ENCODE measurements at places on chromosomes 4 and X.

- no peaks in the 10 kb centered on the region for H3K27me3 ChIP-seq
- no peak for DNase-seq
- no peaks in the 10 kb centered on the region for H3K4me1 ChIP-seq
- H3K4me3 ChIP-seq = no peak overlapping the region
- no peaks in the 10 kb centered on the region for H3K36me3 ChIP-seq
- H3K27ac ChIP-seq = no peak overlapping the region
Observed at GRCh38 chr4:5096261-5096660, 45.0 kb downstream of the STK32B start.

DNA sequence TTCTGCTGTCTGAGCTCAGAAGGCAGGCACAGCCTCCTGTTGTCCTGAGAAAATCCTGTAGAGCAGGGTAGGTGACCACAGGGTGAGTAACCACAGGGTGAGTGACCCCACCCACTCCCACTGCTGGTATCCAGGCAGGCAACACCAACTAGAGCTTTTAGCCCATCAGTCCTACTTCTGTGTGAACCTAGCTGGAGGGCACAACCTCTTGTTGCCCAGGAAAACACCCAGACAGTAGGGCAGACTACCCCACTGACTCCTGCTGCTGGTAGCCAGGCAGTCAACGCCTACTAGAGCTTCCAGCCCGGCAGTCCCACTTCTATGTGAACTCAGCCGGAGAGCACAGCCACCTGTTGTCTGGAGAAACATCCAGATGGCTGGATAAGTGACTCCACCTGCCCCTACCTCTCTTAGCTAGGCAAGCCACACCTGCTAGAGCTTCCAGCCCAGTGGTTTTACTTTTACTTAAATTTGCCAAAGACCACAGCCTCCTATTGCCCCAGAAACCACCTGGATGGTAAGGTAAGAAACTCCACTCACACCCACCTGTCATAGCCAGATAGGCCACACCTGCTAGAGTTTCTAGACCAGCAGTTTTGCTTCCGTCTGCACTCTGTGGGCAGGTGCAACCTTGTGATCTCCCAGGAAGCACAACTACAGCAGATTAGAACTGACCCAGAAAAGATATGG, 371.6 kb downstream of the INPP4B start:
- H3K36me3 ChIP-seq = no peaks in the 10 kb centered on the region
- H3K27me3 ChIP-seq = no peaks in the 10 kb centered on the region
- no peak overlapping the region for H3K4me3 ChIP-seq
- no peak for DNase-seq

DNA sequence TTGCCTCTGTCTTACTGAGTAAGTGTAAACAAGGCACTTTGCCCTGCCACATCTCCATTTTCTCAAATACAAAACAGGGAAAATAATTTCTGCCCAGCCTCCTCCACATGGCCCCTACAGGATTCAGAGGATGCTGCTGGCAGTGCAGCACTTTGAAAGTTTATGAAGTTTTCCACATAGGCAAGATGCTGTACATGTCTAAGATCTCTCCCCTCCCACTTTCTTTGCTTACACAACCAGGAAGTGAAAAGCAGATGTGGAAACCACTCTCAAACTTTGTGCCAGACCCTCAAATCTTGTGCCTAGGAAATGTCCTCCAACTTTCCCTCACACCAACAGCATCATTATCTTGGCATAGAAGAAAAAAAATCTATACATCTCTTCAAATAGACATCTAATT, 257.0 kb upstream of the LDB2 start:
- H3K4me1 ChIP-seq = no peaks in the 10 kb centered on the region
- H3K4me3 ChIP-seq = no peak overlapping the region
- DNase-seq = no peak
- no peak overlapping the region for H3K27ac ChIP-seq
- H3K36me3 ChIP-seq = no peaks in the 10 kb centered on the region

DNA sequence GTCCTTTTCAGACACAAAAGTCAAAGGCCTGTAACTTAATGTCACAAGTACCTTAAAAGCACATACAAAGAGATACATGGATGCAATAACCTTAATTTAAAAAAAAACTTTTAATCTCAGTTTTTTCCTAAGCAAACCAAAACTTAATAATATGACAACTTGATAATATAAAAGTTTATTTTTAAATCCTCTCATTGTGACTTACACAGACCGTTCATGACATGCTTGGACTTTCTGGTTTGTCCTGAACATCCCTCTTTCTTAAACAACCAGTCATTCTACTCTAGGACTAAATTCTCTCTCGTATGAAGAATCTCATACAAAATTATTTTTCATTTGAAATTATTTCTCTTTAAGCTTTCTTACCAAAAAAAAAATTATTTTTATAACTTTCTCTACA, 43.1 kb upstream of the CYP2U1 start:
- no peak for DNase-seq
- H3K27me3 ChIP-seq = no peaks in the 10 kb centered on the region
- H3K27ac ChIP-seq = no peak overlapping the region
- H3K4me1 ChIP-seq = peaks cover 4% of the 10 kb centered on the region
- no peaks in the 10 kb centered on the region for H3K36me3 ChIP-seq
- H3K4me3 ChIP-seq = no peak overlapping the region

GRCh38 chr4:92421920-92422319, 118.2 kb downstream of the GRID2 start:
- no peaks in the 10 kb centered on the region for H3K4me1 ChIP-seq
- H3K36me3 ChIP-seq = no peaks in the 10 kb centered on the region
- no peak overlapping the region for H3K4me3 ChIP-seq
- H3K27ac ChIP-seq = no peak overlapping the region

- DNase-seq = no peak
- peaks cover 67% of the 10 kb centered on the region for H3K4me1 ChIP-seq
- no peaks in the 10 kb centered on the region for H3K36me3 ChIP-seq
- H3K27ac ChIP-seq = peak overlapping the region; percentile 93
Observed at GRCh38 chrX:40095583-40096394, 2.0 kb downstream of the BCOR start.

GRCh38 chr4:143407888-143408287, 71.2 kb downstream of the GAB1 start:
- no peaks in the 10 kb centered on the region for H3K27me3 ChIP-seq
- H3K36me3 ChIP-seq = no peaks in the 10 kb centered on the region
- DNase-seq = no peak
- H3K4me1 ChIP-seq = peaks cover 85% of the 10 kb centered on the region

DNA sequence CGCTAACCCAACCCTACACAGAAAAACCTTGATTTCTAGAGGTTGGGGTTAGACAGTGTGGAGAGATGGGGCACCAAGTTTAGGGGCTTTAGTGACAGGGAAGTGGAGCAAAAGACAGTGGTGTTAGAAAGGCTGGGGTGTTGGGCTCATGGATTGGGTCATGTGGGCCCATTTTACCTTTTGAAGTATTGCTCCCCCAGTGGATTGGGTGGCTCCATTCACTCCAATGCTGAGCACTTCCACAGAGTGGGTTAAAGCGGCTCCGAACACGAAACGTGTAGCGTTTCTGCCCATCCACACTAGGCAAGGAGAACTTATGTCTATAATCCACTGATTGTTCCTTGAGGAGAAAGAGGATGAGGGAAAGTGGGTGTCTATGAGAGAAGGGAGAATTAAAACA, 2.3 kb downstream of the IL2RG start:
- H3K36me3 ChIP-seq = no peaks in the 10 kb centered on the region
- no peak overlapping the region for H3K4me3 ChIP-seq
- no peak overlapping the region for H3K27ac ChIP-seq

DNA sequence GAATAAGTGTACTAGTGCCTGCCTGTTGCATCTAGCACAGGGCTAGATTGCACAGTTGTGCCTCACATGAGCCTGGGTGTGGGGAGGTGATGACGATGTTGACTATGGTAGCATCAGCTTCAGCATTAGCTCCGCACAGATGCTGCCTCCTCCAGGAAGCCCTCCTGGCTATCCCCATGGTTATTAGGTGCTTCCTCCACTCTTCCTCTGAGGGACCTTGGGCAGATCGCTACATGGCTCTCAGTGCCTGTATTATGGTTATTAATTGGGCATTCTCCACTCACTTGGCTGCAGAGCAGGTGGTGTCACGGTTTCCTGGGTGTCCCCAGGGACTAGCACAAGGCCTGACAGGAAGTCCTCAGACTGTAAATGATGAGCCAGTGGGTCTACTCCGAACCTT, 325.6 kb downstream of the ARHGAP10 start:
- H3K4me3 ChIP-seq = no peak overlapping the region
- no peaks in the 10 kb centered on the region for H3K27me3 ChIP-seq
- H3K4me1 ChIP-seq = peaks cover 69% of the 10 kb centered on the region
- H3K36me3 ChIP-seq = no peaks in the 10 kb centered on the region
- DNase-seq = no peak

DNA sequence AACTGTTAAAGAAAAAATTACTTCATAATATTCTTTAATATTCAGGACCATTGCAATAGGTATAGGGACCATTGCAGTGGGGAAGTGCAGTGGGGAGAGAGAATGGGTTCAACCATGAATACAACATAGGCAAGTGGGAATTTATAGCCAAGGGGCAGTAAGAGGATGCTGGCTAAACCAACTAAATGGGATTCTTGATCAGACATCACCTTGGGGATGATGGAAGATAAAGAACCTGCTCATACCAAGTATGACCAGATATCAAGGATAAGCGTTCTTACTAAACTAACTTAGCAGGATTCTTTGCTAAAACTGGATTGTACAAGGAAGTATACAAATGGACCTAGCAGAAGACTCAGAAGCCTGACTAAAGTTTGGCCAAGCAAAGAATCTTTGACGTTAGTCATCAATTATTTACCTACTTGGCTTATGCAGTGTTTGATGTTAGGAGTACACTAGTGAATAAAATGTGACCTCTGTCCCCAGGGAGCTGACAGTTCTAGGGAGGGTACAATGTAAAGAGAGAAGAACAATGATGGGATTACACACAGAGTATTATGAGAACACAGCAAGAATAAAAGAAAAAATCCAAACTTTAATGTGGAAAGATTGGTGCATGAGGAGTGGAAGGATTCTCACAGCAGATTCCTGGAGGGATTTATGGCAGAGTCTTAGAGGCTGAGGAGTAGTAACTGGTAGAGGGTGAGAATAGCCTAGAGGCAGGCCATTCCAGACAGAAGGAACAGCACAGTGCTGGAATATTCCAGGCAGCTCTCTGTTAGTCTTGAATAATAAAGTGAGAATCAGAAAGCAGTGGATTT, 54.7 kb upstream of the MYOZ2 start:
- peak overlapping the region; percentile 42 for H3K27ac ChIP-seq
- H3K4me3 ChIP-seq = no peak overlapping the region
- no peak for DNase-seq

DNA sequence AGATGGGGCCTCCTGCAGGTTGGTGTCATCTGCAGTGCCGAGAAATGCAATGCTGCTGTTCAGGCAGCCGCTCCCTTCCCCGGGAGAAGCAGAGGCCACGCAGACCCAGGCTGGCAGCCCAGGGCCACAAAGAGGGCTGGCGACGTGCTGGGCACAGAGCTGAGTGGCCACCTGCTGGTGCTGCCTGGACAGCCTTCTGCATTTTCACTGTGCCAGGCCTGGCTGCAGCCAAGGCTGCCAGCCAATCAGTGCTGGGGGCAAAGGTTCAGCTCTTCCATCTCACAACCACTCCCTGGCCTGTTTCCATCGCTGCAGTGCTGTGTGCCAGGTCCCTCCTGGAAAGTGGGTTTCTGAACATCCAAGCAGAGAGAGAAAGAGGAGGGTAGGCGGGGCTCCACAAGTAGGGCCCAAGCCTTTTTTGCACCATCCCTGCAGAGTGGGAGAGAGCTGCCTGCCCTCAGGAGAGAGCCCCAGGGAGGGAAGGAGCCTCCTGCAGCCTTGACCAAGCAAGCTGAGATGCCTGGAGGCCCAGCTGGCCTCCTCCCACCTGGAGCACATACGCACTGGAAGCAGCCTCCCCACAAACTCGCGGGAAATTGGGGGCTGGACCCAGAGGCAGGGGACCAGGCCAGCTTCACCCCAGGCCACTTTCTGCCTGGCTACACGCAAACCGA, 20.1 kb downstream of the ADRA2C start:
- H3K4me1 ChIP-seq = no peaks in the 10 kb centered on the region
- no peak overlapping the region for H3K4me3 ChIP-seq
- peaks cover 49% of the 10 kb centered on the region for H3K27me3 ChIP-seq
- H3K36me3 ChIP-seq = no peaks in the 10 kb centered on the region
- DNase-seq = no peak
- no peak overlapping the region for H3K27ac ChIP-seq

- H3K4me3 ChIP-seq = no peak overlapping the region
- no peak overlapping the region for H3K27ac ChIP-seq
- H3K4me1 ChIP-seq = no peaks in the 10 kb centered on the region
- H3K27me3 ChIP-seq = no peaks in the 10 kb centered on the region
- H3K36me3 ChIP-seq = no peaks in the 10 kb centered on the region
- no peak for DNase-seq
Observed at GRCh38 chrX:136041254-136041812, 56.1 kb downstream of the SLC9A6 start.

GRCh38 chr4:143417679-143418403, 81.2 kb downstream of the GAB1 start:
- peaks cover 31% of the 10 kb centered on the region for H3K36me3 ChIP-seq
- no peaks in the 10 kb centered on the region for H3K27me3 ChIP-seq
- no peak overlapping the region for H3K27ac ChIP-seq
- no peak for DNase-seq
- H3K4me1 ChIP-seq = no peaks in the 10 kb centered on the region

DNA sequence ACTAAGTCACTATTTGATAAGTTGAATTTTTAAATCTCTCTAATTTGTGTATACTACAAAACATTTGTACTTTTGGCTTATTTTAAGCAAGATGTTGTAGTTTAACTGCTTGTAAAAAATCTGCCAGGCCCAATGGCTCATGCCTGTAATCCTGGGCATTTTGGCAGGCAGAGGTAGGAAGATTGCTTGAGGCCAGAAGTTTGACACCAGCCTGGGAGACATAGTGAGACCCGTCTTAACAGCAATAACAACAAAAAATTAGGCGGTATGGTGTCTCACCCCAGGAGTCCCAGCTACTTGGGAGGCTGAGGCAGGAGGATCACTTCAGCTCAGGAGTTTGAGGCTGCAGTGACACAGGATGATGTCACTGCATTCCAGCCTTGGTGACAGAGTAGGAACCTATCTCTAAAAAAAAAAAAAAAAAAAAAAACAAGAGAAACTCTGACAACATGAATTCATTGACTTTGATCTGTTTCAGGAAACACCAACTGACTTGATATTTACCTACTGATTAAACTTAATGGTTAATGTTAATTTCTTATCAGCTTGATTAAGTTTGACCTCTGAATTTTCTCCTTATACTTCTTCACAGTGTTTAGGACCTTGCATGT, 8.9 kb downstream of the FHIP1A start:
- no peaks in the 10 kb centered on the region for H3K36me3 ChIP-seq
- H3K4me1 ChIP-seq = no peaks in the 10 kb centered on the region
- peak overlapping the region; percentile 67 for H3K27ac ChIP-seq
- DNase-seq = no peak
- H3K27me3 ChIP-seq = no peaks in the 10 kb centered on the region

- H3K4me3 ChIP-seq = no peak overlapping the region
- H3K27ac ChIP-seq = peak overlapping the region; percentile 71
- H3K27me3 ChIP-seq = no peaks in the 10 kb centered on the region
- DNase-seq = no peak
Observed at GRCh38 chr4:87498446-87498900, 30.7 kb downstream of the SPARCL1 start.

- no peaks in the 10 kb centered on the region for H3K27me3 ChIP-seq
- no peak overlapping the region for H3K4me3 ChIP-seq
- no peaks in the 10 kb centered on the region for H3K4me1 ChIP-seq
Observed at GRCh38 chrX:16472345-16472744, 177.6 kb upstream of the S100G start.

- H3K4me1 ChIP-seq = no peaks in the 10 kb centered on the region
- peaks cover 24% of the 10 kb centered on the region for H3K36me3 ChIP-seq
- H3K27me3 ChIP-seq = no peaks in the 10 kb centered on the region
- H3K4me3 ChIP-seq = no peak overlapping the region
- no peak for DNase-seq
Observed at GRCh38 chrX:24732766-24733500, 39.2 kb downstream of the POLA1 start.

- H3K27ac ChIP-seq = no peak overlapping the region
- no peaks in the 10 kb centered on the region for H3K4me1 ChIP-seq
- H3K36me3 ChIP-seq = no peaks in the 10 kb centered on the region
- H3K27me3 ChIP-seq = no peaks in the 10 kb centered on the region
Observed at GRCh38 chr4:80362578-80363181, 27.1 kb downstream of the CFAP299 start.

All from esophagus squamous epithelium (tissue), 5 donors.